ENCODE measurements at places on chromosomes 4 and X. TPM values are rescaled to one million over a fixed set of nuclear protein-coding genes. Genes with fewer than 3 reads are reported as not detected.

DNA sequence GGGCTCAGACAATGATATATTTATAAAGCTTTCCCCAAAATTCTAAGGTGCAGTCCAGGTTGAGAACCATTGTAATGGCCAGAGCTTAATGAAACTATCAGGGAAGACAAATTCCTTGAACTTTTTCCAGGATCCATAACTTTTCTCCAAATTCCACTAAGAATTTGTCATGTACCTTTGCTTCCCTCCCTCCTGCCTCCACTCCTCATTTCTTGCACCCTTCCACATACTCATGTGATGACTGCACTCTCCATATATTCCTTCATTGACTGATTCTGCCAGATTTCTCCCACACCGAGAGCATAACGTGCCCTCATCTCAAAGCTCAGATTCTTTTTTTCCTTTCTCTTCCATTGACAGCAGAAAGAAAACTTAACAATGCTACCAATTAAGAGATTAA, 20.9 kb upstream of the AMELX start:
- no peaks in the 10 kb centered on the region for H3K4me1 ChIP-seq
- H3K4me3 ChIP-seq, result no peak overlapping the region
- no peak for DNase-seq
- no peaks in the 10 kb centered on the region for H3K27me3 ChIP-seq
- no peak overlapping the region for H3K27ac ChIP-seq

H2BW2 gene
- not detected for total RNA-seq

- peaks cover 11% of the 10 kb centered on the region for H3K36me3 ChIP-seq
- H3K4me1 ChIP-seq, result peaks cover 16% of the 10 kb centered on the region
- no peak overlapping the region for H3K27ac ChIP-seq
- no peak overlapping the region for H3K4me3 ChIP-seq
- H3K27me3 ChIP-seq, result peaks cover 64% of the 10 kb centered on the region
Measured at GRCh38 chr4:173498771-173499170, 31.3 kb downstream of the HAND2 start.

GRCh38 chr4:76215077-76215476, 1.5 kb upstream of the SCARB2 start:
- DNase-seq, result no peak
- peaks cover 2% of the 10 kb centered on the region for H3K36me3 ChIP-seq
- no peak overlapping the region for H3K27ac ChIP-seq
- H3K27me3 ChIP-seq, result no peaks in the 10 kb centered on the region
- peaks cover 29% of the 10 kb centered on the region for H3K4me1 ChIP-seq

PAGE2 gene
- not detected for total RNA-seq

FABP2 gene
- not detected for total RNA-seq

Data from activated CD8-positive, alpha-beta T cell treated with anti-CD3 and anti-CD28 coated beads for 36 hours (primary cell).